ENCODE measurements at places on chromosomes 6 and 20.
A peak's percentile ranks its signal among the peaks of the same experiment; 100 is the strongest.

- DNase-seq, result no peak
Observed at GRCh38 chr6:116858060-116858459, 19.0 kb upstream of the RFX6 start.

DNA sequence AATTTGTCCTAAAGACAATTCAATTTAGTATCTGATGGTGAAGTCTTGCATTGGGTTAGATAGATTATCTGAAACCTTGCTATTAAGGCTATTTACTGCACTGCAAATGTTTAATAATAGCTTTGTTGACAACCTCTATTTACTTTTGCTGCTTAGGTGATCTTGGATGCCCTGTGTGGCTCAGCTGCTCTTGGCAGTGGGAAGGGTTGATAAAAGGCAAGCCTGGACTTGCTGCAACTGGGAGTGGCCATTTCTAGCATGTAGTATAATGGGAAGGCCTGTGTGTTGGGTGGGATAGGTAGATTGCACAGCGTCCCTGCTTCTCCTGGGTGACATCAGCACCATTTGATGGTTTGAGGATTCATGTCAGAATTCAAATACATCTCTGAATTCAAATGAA lies 49.1 kb downstream of the ARMC2 start:
- DNase-seq, result no peak

DNA sequence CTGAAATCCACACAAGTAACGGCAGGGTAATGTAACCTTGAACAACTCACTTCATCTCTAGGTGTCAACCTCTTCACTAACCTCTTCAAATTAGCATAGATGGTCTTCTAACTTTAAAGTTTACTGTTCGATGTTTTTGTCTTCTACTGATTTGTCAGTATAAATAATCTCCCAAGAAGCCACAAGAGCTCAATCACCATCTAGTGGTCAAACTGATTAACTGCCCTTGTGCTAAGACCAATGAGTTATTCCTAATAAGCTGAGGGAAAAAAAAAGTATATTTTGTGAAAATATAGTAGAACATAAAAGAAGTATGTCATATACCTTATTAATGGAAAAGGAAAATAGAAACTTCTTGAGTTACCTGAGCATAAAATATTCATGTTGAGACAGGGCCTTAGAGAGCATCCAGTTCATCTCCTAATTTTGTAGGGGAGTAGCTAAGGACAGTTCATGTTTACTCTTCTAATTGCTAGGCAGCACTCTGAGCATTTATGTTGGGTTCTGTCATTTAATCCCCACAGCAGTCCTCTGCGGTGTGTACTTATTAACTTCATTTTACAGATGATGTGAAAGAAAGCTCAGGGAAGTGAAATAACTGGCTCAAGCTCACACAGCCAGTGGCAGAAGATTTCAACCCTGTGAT lies 317.1 kb downstream of the ESR1 start:
- no peak for DNase-seq

- DNase-seq, result no peak
Observed at GRCh38 chr6:28657769-28658465, 132.2 kb downstream of the GPX5 start.

GRCh38 chr20:13424174-13424833 lies 203.2 kb downstream of the ISM1 start:
- DNase-seq, result no peak

DNA sequence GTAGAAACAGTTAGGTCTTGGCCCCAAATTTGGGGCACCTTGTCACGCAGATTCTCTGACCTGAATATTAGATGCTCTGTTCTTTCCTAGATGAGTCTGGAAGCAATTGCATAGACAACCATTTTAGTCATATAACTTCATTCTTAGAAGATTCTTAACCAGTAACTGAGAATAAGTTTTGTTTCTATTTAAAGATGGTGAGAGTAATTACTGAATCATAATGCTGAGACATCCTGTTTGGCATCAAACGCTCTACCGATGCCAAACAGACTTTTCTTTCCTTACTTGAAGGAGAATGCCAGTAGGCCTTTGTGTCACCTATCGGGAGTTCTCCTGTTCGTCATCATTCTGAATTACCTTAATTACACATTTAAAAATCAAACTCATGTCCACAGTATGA lies 131.6 kb upstream of the ID4 start:
- DNase-seq, result no peak

DNA sequence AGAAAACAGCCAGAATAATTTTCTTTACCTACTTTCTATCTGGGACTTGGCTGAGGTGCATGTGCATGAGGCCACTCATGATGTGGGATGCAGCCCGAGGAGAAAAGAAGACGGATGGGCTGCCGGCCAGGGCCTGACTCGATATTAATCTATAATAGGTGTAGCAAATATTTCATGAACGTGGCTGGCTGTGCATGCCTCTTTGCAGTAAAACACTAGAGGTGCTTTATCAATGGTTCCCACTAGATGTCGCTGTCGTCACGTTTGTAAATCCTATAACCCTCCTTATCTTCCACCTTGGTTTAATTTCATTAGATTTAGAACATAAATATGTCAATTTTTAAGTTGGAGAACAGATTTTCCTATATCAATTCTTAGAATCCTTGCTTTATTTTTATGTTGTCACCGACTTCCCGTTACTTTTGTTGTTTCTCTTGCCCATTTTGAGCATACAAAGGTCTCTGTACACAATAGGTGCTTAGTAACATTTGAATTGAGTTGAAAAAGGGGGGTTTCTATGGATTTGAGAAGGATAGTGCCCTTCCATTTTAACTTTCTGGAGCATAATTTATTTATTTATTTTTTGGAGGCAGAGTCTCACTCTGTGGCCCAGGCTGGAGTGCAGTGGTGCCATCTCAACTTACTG lies 19.6 kb upstream of the FERMT1 start:
- peak; percentile 10 for DNase-seq

DNA sequence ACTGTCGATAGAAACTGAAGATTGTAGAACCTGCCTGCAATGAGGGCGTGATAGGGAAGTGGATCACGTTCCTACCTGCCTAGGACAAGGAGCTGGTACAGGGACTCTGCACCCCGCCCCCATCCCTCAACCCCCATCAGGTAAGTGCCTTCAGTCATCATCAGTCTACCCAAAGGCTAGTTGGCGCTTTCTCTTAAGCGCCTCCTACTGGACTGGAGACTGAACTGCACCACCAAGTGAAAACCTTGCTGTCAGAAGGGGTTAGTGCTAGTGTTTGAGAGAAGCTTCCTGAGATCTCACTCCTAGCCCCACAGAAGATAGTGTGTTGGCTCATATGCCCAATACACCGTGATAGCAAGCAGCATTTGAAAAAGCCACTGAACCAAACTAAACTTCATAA lies 706.5 kb upstream of the MAN1A1 start:
- DNase-seq, result no peak

DNA sequence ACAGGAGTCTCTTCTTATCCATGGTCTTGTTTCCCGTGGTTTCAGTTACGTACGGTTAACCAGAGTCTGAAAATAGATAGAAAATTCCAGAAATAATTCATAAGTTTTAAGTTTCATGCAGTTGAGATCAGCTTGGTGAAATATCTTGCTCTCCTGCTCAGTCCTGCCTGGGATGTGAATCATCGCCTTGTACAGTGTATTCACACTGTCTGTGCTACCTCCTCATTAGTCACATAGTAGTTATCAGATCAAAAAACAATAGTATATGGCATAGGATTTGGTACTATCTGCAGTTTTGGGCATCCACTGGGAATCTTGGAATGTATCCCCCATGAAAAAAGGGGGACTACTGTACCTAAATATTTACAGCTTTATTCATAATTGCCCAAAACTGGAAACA lies 22.7 kb upstream of the MOCS1 start:
- DNase-seq, result no peak

- no peak for DNase-seq
Observed at GRCh38 chr20:4913147-4913546, 88.2 kb downstream of the SLC23A2 start.

Data from activated CD4-positive, CD25-positive, alpha-beta regulatory T cell treated with anti-CD3 and anti-CD28 coated beads, Interleukin-2, amount 50 U/mL, for 16 hours (primary cell).